CD4-positive, alpha-beta T cell treated with Interleukin-6 for 4 hours (primary cell): ENCODE measurements at places on chromosomes 11 and 22.

DNA sequence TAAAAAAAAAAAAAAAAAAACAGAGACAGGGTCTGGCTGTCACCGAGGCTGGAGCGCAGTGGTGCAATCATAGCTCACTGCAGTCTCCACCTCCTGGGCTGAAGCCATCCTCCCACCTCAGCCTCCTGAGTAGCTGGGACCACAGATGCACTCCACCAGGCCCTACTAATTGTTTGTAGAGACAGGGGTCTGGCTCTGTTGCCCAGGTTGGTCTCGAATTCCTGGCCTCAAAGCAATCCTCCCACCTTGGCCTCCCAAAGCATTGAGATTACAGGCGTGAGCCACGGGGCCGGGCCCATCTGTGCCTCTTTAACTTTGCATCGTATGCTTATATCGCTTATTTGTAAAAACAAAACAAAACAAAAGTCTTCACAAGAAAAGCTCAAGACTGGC is 3.1 kb downstream of the CPT1A start:
- peak; percentile 34 for DNase-seq

DNA sequence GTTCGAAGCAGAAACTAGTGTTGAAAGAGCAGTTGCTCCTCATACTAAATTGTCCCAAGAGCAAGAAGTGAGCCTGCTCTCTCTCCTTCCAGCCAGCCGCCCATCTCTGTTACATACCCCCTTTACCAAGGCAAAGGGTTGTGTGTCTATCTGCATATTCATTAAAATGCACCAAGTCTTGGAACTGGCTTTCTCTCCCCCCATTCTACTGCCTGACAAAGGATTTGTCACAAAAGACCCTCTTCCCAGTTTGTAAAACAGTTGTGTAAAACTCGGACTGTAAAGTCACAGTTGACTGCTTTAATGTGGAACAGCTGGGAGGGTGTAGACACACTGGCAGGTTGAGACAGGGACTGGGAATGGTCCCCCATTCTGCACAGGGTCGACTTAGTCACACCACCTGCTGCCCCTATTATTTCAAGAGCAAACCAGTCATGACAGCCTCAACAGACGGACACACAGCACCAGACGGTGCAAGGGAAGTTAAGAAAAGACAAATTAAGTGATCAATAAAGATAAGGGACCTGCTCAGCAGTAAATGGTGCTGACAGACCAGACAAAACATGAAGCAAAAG is 60.0 kb upstream of the HTATIP2 start:
- no peak for DNase-seq

DNA sequence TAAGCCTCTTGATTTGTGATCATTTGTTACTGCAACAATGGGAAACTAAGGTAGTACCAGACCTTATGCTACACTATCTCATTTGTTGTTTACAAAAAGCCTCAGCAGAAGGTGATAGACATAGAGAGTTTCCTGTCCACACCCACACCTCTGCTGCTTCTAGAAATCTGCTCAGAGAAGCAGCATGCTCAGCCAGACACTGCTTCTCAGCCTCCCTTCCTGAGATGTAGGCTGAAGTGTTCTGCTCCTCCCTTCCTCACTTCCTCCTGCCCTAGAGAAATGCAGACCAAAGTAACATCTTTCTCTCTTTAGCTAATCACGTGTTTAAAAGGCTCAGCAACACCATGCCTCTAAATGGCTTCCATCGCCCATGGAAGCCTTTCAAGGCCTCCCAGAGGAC is 88.4 kb downstream of the SLC1A2 start:
- DNase-seq = peak; percentile 72

DNA sequence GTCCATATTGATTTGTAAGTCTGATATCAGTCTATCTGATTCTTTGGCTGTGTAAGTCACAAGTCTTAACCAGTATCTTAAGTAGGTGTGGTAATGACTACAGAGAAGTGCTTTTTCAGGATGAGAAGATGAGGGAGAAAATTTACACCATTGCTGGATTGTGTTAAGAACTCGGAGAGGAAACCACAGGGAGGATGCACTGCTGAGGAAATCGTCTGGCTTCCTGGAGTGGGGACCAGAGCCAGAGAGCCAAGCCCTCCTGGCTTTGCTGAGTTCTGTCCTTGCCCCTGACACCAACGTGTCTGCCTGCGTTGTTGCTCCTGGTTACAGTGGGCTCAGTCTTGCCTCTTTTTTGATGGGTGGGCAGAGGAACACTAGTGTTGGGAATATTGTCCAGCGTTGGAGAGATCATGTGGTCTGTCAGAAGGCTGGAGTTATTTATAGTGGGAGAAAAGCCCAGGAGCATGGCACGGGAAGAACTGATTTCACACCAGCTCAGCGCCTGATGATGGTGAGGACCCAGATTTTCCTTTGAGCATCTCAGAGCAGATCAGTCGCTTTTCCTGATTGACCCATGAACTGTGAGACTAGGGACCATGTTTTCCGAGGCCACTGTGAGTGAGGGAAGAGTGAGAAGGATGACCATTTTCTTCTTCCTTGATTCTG is 29.6 kb downstream of the MARK2 start:
- DNase-seq = no peak

- no peak for DNase-seq
Measured at GRCh38 chr11:59545179-59546020, 34.1 kb downstream of the OR4D9 start.

- no peak for DNase-seq
Measured at GRCh38 chr11:44324749-44325525, 15.0 kb upstream of the ALX4 start.

GRCh38 chr11:19345848-19346681 is 105.3 kb upstream of the E2F8 start:
- no peak for DNase-seq
